ENCODE measurements at places on chromosomes 5 and 9.

DNA sequence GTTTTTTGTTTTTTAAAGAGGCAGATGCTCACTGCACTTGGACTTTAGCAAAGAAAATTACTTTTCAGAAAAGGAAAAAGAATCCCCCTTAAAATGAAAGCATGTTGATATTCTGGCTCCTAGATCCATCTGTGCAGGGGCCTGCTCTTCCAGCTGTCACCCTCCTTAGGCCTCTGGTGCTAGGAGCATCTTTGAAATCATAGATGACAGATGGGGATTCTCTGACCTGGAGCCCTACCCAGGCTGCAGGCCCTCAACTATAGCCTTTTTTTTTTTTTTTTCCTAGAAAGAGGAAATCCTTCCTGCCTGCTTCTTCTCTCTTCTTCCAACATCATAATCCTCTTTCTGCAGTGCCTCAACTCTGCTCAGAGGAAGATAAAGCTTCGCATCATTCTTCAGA lies 16.3 kb upstream of the DCP2 start:
- no peak for DNase-seq

DNA sequence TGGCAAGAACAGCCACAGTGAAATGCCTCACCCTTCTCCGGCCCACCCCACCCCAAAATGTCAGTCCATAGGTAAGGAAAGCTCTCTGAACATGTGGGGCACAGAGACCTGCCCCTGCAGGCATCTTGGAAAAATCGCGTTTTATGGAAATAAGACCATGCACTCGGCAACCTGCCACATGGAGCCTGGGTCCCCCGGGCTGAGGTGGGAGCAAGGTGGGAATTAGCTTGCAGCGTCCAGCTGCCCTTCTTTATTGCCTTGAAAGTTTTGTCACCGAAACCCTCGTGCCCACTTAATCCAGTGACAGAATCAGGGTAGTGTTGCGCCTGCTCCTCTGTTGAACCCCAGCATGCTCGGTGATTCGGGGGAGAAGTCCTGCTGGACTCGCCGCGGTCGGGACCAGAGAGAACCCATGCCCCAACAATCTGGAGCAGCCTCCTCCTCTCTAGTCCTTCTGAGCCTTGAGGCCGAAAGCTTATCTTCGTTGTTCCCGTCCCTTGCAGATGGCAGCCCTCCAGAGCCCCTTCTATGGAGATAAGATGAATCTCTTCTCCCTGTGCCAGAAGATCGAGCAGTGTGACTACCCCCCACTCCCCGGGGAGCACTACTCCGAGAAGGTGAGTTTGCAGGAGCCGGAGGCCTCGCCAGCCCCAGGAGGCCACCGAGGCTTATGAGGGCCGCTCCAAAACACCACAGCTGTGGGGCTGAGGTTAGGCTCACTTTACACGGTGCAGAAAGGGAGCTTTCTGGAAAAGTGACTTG lies 67.9 kb downstream of the PSMB7 start:
- DNase-seq: no peak

DNA sequence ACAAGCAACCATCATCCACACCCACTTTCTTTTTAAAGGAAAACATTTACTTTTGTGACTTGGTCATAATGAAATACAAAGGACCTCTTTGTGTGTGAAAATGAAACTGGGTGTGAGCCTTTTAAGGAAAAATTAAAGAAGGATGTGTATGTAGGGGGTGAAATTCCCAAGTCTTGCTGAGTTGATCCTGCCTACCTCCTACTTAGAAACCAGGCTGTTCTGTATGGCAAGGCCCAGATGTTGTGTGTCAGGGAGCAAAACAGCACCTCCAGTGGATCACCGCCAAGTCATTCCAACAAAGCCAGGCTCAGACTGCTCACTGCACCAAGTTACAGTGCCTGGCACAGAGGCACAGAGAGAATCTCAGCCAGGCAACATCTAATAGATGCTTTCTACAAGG lies 198.5 kb upstream of the FBN2 start:
- DNase-seq: no peak

DNA sequence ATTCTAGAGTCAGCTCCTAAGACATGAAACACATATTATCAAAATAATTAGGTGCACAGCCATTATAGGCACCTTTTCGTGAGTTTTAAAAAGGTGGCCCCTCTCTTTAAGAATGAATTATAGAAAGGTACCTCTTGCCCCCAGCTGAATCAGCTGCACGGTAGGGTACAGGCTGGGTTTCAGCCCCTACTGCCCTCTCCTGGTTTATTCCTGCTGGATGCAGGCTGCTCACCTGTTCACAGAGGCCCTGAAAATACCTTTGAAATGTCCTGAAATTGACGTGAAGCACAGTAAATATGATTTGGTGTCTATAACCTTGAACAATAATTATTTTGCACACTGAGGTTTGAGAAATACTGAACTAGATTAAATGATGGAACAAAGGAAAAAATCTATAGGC lies 504.8 kb upstream of the SGCD start:
- no peak for DNase-seq

DNA sequence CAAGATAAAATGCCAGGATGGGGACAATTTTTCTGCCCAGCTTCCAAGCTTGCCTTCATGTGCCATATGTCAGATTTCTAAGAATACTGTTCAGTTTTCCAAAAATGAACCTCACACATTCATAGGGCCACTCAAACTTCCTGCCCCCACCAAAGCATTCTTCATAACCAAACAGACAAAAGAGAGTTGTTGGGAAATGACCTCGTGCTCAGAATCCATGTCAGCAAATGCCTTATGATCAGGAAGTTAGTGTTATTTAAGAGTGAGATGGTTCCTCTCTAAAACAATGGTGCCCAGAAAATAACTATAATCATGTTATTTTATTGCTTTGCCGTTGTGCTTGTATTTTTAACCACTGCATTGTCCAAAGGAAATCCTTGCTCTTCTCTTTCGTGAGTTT lies 208.2 kb downstream of the ZNF608 start:
- no peak for DNase-seq

- no peak for DNase-seq
Observed at GRCh38 chr5:172972552-172972951, 11.0 kb upstream of the ATP6V0E1 start.

- DNase-seq: peak; percentile 40
Observed at GRCh38 chr5:168291964-168292785, 730 bp downstream of the WWC1 start.

- no peak for DNase-seq
Observed at GRCh38 chr9:113898151-113898550, 22.0 kb downstream of the ZNF618 start.

- no peak for DNase-seq
Observed at GRCh38 chr9:137631345-137632229, 12.8 kb downstream of the EHMT1 start.

DNA sequence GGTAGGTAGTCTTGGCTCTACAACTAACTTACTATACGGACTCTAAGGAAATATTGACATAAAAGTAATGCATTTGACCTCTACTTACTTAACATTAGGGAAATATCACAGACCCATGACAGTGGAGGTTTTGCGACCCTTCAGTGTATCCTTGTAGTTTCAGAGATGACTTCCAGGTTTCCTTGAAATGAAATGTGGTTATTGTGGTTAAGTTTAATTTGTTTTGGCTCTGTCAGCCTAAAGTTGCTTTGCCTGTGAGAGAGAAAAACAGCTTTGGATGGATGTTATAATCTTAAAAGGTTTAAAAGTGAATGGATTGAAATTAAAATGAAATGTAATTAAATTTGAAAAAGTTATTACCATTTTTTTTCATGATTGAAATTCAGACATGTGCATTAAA lies 42.9 kb downstream of the LRRTM2 start:
- DNase-seq: no peak

GRCh38 chr9:114386886-114387679 lies 699 bp downstream of the AKNA start:
- DNase-seq: no peak

DNA sequence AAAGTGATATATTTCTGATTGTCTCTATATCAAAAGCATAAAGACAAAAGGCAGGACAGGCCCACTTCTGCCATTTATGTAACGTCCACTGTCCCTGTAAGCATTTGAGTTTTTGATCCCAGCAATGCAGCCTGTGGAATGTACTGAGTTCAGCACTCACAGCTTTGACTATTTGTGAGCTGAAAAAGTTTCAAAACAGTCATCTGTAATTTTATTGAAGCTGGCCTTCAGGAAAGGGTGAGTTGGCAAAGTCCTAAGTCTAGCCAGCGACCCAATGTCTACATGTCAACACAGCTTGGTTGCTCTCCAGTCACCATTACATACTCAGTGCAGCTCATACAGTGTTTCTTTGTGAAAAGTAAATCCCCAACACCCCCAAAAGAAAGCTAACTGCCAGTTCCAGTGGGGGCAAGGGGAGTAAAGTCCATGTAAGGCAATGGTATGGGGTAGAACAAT lies 9.7 kb downstream of the LIFR start:
- no peak for DNase-seq

DNA sequence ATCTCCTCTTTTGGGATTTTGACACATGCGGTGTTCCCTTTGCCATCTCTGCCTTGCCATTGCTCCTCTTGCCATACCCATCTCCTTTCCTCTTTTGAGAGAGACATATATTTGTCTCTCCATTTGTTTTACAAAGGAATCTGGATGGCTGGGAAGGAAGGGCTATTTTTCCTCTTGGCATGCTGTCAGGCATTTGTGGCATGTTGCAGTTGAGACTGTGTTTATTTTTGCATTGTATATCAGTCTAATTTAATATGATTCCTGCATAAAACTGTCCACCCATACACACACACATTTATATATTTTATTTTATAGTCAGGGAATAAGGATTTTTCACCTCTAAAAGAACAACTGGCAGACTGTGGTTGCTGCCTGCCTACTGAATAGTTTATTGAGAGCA lies 1105.8 kb upstream of the SEMA6A start:
- no peak for DNase-seq

DNA sequence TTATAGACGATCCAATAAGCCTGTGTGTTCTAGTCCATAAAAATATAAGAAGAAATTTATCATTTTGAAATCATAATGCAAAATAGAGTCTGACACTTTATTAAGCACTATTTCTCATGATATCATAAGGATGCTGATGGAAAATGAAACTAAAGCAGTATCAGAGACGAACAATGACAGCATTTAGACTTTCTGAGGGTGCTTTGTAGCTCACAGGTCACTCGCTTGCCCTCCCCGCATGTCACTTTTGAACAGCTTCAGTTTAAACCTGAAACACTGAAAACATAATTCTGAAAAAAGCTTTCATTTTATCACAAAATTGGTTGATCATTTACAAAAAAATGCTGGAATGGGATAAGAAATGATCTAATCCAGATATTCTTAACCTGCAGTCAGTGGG lies 247.1 kb downstream of the EBF1 start:
- DNase-seq: no peak

GRCh38 chr9:70106571-70106970 lies 62.9 kb downstream of the MAMDC2 start:
- no peak for DNase-seq

DNA sequence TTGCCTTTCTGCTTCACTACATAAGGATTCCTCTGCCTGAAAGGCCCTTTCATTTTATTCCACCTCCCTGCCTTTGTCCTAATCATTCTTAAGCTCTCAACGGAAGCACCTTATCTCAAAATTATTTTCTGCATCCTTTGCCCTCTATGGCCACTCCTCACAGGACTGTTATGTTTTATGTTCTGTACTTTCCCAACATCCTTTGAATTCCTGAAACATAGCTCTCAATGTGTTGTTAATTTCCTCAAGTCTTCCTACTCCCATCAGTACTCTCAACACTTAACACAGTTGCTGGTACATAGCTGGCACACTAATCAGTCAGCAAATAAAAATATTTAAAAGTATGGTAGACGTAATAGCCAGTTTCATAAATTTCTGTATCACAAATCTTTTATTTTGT lies 193.0 kb downstream of the RFX3 start:
- no peak for DNase-seq

DNA sequence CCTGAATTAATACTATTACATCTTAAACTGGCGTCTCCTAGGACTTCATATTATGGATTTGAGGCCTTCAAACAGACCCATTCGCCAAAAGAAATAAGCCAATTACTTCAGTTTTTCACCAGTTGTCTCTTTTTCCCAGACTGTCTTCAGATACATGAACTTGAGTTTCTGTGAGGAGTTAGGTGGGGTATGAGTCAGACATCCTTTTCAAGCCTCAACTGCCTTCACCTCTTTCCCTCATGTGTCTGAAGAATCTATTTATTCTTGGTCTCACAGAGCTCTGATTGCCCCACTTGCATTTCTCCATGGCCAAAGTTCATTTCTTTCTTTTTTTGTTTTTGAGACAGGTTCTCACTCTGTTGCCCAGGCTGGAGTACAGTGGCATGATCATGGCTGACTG lies 12.5 kb downstream of the WNT8A start:
- no peak for DNase-seq

DNA sequence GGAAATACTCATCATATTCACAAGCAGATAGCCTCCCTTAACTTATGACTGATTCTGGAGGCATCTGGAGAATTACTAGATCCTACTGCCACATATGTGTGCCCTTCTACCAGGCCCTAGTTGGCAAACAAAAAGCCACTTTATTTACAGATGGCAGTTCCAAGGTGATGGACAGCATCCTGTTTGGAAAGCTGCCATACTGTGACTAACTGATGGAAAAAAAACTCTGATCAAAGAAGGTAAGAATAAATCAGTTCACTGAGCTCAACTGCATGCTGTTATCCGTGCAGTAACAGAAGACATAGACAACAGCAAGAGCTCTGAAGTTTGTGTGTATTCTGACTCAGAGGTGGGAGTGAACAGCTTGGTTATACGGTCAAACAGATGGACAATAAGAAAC lies 279.8 kb upstream of the POU5F2 start:
- peak; percentile 50 for DNase-seq

- DNase-seq: no peak
Observed at GRCh38 chr5:107668154-107669095, 2.3 kb downstream of the EFNA5 start.

DNA sequence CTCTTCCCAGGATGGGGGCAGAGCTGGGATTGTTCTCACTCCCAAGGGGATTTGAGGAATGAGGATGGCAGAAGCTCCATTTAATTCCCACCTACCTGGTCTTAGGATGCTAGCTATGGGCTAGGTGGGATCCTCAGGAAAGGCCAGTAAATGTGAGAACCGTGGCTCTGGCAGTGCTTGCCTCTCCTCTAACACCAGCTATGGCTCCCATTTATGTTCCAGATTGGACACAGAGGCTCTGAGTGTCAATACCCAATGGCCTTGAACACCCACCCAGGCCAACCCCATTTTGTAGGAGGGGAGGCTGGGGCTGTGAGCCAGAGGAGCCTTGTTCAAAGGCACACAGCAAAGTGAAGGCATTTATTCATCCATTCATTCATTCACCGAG lies 10.2 kb upstream of the DAB2IP start:
- no peak for DNase-seq

DNA sequence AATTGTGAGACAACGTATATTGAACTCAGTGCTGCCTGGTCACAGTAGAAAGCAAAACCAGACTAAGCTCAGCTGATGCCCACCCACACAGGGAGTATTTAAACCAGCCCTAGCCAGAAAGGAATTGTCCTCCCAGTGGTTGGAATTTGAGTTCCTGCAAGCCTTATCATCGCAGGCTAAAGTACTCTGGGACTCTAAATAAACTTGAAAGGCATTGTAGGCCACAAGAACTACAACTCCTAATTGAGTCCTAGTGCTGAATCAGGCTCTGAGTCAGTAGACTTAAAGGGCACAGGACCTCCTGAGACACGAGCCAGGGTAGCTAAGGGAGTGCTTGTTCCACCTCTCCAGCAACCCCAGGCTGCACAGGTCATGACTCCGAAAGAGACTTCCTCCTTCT lies 171.4 kb downstream of the MCTP1 start:
- DNase-seq: no peak

- no peak for DNase-seq
Observed at GRCh38 chr5:96712100-96712746, 50.0 kb downstream of the CAST start.

- peak; percentile 26 for DNase-seq
Observed at GRCh38 chr5:157447201-157447637, 12.8 kb upstream of the NIPAL4 start.

GRCh38 chr5:138458384-138458783 lies 6.9 kb upstream of the EGR1 start:
- no peak for DNase-seq

All from pancreas (tissue), 10 donors.